Thyroid gland (tissue), 4 donors: ENCODE measurements at places on chromosomes 1 and 21. TPM values are rescaled to one million over a fixed set of nuclear protein-coding genes. Genes with fewer than 3 reads are reported as not detected.

DNA sequence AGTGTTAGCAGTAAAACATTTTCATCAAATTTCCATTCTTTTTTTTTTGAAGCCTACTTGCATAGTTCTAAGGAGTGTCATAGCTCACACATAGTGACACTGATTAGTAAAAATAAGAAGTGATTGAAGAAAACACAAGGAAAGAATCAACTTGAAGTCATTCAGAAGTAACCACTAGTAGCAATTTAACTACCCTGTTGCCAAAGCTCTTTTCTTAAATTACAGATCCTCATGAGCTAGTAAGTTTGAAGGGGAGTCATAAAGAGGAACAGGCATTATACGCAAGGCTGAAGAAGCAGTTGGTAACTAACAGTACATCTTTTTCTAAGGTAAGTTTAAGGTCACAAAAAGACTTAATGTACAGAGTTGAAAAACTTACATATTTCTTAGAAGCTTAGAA, 332.2 kb downstream of the CHRM3 start:
- DNase-seq, result no peak

DNA sequence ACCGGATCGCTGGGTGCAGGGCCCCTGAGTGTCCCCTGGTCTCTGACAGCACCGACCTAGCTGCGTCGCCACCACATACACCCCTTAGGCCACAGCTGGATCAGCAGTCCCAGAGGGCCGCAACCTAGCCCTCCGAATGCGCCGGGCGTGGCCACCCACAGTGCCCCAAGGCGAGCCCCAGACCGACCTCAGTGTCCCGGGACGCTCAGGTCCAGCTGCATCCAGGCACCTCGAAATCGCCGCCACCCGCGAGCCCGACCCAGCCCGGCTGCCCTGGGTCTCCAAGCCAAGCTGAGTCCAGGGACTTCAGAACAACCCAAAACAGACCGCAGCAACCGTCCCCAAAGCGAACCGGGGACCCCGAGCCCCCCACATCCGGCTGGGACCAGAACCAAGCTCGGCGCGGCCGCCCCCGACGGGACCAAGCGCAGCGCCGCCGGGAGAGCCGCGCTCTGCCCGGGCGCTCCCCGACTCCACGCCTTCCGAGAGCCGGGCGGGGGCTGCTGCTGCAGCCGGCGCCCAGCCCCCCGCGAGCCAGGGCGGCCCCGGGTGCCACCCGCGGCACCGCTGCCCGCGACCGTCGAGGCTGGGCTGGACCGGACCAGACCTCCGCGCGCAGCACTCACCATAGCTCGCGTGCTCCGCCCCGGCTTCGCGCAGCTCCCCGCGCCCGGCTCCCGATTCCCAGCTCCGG, 54.6 kb upstream of the ECE1 start:
- no peak for DNase-seq

- no peak for DNase-seq
These were observed 241.0 kb downstream of the PTPRC start for GRCh38 chr1:198879711-198880306.

DNA sequence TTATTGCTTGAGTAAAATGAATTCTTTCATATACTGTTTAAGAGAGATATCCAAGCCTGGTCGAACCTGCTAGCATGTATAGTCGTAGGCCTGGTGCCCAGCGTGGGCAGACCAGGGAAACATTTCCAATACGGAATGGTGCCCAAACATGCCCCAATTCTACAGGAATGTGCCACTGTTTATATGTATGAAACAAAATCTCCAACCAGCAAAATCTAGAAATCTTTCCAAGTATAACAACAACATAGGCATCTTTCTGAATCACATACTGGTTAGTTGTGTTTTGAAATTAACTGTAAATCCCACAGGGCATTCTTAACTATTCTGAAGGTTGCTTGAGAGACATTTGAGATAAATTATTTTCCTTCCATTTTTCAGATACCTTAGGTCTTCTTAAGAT, 17.0 kb upstream of the ABCD3 start:
- no peak for DNase-seq

DNA sequence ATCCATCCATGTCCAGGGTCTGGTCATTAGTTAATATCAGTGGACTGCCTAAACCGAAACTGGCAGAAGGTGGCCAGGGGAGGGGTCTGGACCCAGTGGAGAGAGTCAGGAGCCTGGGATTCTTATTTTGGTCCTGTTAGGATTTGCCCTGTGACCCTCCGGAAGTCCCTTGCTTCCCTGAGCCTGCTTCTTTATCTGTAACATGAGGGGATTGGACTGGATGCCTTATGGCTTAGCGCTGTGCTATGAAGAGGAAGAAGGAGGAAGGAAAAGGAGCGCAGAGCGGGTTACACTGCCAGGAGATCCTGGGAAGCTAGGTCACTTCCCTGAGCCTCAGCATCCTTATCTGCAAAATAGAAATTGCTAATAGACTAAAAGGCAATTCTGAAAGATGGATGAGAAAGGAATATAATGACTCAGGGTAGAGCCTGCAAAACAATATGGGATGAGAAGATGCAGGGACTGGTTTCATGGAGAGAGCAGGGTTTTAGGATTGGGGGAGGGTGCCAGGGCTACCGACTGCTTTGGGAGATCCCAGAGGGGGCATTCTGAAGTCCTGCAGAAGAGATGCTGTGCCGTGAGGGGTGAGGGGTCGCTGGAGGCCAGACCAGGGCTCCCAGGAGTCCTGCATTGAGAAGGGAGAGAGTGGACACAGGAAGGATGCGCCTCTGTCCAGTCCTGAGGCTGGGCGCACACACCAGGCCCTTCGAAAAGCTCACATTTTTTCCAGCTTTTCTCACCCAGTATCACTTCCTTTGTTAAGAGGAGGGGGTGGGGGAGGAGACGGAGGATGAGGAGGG, 460 bp upstream of the ADORA1 start:
- DNase-seq, result no peak

DNA sequence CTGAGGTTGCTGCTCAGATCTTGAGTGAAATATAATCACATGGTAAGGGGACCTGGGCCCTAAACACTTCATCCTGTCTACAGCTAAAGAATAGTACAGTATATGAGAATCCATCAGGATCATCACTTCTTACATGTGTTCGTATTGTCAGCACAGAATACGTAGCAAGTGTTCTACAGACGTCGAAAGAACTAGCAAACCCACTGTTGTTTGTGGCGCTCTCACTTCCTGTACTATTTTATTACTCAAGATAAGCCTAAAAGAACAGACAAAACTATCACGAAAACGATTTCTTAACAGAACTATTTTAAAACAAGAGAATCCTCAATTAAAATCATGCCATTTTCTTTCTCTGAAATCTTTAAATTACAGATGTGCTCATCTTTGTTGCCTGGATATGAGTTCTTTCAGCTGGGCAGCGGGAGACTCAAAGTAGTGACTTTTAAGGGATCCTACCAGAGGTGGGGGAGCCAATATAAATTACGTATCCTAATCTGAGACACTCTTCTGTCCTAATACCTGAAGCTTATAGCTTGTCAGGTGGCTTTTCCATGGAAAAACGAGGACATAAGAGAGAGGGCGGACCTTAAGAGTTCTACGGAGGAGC, 724 bp downstream of the ST7L start:
- no peak for DNase-seq

- DNase-seq, result no peak
These were observed 23.3 kb downstream of the TBX19 start for GRCh38 chr1:168303716-168304540.

Gene CFAP74
- not detected for total RNA-seq
